Activated CD8-positive, alpha-beta T cell treated with anti-CD3 and anti-CD28 coated beads, Interleukin-2, amount 10 ng/mL, durations not matched to agents 7 days and 5 days (primary cell): ENCODE measurements at places on chromosomes 2 and 18. TPM values are rescaled to one million over a fixed set of nuclear protein-coding genes. Genes with fewer than 3 reads are reported as not detected.

GRCh38 chr2:177767768-177768167 is 304.8 kb downstream of the PDE11A start:
- DNase-seq, result no peak

DNA sequence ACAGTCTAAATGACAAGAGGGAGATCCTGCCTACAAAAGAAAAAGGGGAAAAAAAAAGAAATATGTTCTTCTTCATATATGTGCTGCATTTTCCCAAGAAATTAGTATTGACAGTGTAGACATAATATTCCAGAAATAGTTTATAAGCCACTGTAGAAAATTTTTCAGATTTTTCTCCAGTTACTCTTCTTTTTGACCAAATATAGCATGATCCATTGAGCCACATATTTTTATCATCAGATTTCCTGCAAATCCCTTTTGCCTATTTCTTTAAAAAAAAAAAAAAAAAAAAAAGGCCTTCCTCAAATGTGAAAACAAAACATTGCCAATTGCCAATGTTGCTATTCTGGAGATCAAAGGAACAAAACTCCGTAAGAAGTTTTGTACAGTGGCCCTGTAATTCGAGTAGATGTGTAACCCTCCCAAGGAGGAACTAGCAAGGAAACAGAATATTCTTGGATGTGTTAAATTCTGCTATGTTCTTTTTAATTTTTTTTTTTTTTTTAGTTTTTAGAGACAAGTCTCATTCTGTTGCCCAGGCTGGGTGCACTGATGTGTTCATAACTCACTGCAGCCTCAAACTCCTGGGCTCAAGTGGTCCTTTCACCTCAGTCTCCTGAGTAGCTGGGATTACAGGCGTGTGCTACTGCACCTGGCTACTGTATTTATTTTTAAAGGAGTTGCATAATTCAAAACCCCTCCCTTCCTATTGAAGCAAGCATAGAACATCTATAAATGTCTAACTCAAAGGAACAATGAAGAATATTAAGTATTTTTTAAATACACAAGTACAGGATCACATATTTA is 12.5 kb upstream of the CABYR start:
- DNase-seq, result no peak

DNA sequence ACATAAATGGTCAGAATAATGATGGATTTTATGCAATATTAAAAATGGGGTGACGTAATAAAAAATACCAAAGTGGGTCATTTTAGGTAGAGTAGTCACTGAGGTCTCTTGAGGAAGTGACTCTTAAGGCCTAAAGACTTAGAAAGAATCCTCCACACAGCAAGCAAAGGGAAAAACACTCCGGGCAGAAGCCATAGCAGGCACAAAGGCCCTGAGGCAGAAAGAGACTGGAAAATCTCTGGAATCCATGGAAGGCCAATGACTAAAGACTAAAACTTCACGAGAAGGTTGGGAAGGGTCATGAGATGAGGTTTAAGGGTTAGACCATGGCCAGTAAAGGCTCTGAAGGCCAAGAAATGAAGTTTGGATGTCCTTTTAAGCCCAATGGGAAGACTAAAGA is 36.9 kb downstream of the MAIP1 start:
- no peak for DNase-seq

Gene HOXD4
- not detected for total RNA-seq

DNA sequence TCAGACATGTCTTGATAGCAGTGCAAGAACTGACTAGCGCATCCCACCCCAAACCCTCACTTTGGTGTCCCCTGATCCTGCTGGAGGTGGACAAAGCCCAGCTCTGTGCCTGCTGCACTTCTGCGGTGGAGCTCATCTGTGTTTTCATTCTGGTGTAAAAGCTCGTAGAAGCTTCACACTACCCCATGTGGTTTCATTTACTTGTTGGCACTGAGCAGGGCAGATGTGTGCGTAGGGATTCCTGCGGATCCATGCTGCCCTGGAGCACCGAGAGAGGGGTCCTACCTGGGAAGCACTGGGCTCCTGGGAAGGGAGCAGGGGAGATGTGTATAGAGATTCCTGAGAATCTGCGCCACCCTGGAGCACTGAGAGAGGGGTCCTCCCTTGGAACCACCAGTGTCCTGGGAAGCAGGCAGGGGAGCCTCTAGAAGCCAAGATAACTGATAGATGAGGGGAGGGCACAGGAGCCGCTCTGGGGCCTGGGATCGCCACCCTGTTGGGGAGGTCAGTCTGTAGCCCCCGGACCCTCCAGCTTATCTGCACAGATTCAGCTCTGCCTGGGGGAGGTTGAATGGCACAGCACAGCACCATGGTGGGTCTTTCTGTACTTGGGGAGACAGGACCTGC is 106.9 kb upstream of the OTOS start:
- DNase-seq, result peak; percentile 16

DNA sequence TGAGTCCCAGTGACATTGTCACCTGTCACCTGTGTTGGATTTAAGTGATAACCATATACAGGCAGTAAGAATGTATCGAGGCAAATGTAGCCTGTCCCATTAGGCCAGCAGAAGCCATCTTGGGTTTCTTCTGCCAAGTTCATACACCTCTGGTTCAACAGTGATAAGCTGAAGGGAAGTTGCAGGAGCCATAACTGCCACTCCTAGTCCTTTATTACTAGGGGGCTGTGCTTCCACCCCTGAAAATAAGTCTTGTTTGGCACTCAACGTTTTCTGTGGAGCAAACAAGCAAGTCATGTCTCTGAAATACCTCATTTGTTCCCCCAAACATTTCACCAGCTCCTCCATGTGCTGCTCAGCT is 58.1 kb upstream of the ALPP start:
- no peak for DNase-seq

GRCh38 chr2:53859206-53860181 is at the start of gene GPR75:
Gene GPR75 (minus strand): TSS chr2:53859967. CDS start chr2:53854756, 5,211 bp downstream.
- no peak for DNase-seq

Gene GPR55
- total RNA-seq, result 12.3 TPM

- DNase-seq, result no peak
These were observed 286.8 kb downstream of the RAD51AP2 start for GRCh38 chr2:17231394-17231965.

- no peak for DNase-seq
These were observed 335.1 kb downstream of the CYRIA start for GRCh38 chr2:16330571-16330970.

Gene WBP1
- total RNA-seq, result 34.0 TPM

Gene ATP6V1B1
- total RNA-seq, result not detected

- no peak for DNase-seq
These were observed 333.1 kb upstream of the HNRNPA3 start for GRCh38 chr2:176879426-176879995.

DNA sequence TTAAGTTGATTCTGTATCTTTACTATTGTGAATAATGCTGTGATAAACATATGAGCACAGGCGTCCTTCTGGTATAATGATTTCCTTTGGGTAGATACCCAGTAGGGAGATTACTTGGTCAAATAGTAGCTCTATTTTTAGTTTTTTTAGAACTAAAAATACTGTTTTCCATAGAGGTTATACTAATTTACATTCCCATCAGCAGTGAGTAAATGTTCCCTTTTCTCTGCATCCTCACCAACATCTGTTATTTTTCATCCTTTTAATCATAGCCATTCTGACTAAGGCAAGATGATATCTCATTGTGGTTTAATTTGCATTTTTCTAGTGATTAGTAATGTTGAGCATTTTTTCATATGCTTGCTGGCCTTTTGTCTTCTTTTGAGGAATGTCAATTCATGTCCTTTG is 35.1 kb downstream of the PMS1 start:
- no peak for DNase-seq

Gene KCNG2
- not detected for total RNA-seq
